Liver (tissue), 10 donors: ENCODE measurements at places on chromosomes 1 and 21. TPM values are rescaled to one million over a fixed set of nuclear protein-coding genes. Genes with fewer than 3 reads are reported as not detected.

DNA sequence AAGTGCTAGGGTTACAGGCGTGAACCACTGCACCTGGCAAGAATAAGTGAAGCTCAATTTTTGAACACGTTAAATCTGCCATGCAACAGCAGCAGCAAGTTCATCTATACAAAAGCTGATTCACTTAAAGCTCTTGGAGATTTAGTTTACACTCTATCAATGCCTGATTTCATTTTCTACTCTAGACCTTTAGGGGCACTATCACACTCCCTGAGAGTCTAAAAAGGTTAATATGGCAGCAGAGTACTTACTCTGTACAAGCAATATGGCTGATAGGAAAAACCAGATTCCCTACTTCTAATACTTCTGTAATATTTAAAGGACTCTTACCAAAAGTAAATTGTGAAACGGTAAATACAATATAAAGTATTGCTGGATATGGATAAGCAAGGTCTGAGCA is 4.8 kb downstream of the RBM34 start:
- no peak for DNase-seq

DNA sequence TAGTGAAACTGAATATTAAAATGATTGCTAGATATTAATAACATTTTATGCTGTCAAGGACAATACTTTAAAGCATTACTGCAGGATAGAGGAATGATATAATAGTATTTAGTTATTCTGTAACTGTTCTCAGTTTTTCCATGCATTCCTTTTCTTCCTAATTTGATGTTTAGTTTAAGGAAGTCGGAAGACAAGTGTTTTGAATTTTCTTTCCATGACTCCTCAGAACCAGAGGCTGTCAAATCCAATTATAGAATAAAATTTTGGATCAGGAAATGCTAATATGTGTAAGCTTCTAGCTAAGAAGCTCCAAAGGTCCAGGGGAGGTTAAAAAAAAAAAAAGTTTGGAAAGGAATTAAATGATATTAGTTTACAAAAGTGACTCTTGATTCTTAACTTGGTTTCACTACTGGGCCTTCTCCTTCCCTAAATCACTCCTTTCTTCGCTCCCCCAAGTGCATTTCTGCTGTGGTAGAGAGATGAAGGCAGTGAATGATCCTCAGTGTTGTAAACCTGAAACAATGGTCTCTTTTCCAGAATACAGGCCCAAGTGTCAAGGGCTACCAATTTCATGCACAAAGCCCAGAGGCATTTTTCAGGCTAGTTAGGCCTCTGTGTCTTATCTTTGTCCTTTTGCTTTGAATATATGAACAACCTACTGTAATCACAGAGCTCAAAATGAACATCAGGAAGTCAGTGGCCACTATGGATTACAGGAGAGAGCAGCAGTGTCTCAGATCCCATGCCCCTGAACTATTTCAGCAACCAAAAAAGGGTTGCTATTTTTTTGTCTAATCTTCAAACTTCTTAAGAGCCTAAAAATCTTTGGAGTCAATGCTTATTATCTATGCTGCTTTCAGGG is 6.2 kb downstream of the ADSS2 start:
- no peak for DNase-seq

DNA sequence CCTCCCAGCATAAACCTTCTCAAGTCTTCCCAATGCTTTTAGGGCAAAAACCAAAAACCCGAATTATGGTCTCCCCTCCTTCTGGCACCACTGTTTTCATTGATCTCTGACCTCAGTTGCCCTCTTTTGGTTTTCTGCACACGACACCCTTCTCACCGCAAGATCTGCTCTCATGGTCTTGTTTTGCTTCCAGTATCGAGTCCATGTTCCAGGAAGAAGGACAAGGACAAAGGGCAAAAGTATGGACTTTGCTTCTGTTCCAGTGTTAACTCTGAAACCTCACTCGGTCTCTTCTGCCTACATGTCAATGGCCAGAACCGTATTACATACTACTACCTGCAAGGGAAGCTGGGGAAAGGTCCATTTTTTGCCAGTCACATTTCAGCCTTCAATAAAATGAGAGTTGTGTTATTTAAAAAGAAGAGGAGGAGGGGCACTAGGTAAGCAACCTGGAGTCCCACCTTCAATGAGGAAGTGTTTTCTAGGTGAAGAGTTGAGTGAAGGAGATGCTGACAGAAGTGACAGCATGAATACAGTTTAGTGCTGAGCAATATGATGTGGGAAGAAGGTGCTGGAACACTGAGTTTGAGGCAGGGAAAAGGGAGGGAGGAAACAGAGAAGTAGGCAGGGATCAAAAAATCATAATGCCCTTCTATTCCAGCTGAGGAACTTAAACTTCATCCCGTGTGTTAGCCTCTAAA is 183.4 kb downstream of the FGGY start:
- no peak for DNase-seq

DNA sequence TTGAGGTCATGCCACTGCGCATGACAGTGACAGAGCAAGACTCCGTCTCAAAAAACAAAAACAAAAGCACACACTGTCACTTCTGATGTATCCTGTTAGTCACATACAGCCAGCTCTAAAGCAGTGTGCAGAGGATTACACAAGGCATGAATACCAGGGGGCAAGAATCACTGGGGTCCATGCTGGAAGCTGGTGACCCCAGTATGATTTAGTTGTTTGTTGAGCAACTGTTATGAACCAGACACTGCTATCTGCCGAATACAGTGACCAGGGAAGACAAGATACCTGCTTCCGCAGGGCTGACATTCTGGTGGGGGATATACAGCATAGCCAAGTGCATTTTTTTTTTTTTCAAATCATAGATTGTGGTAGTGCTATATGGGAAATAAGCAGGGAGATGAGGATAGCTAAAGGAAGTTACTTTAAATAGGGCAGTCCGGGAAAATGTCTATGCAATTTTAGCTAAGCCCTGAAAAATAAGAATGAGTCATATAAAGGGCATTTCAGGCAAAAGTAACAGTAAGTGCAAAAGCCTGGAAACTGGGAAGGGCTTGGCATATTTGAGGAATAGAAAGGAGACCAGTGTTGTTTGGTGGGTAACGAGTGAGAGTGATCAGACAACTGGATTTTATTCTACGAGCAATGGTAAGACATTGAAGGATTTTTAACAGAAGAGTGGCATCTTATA is 69.7 kb downstream of the ADSS2 start:
- DNase-seq = no peak

GRCh38 chr1:115505148-115505571 is 136.6 kb upstream of the VANGL1 start:
- no peak for DNase-seq

- DNase-seq = no peak
These were observed 3.2 kb downstream of the FCRL2 start for GRCh38 chr1:157773493-157774350.

GRCh38 chr1:28801461-28801860 is 10.5 kb upstream of the OPRD1 start:
- DNase-seq = no peak

- peak; percentile 56 for DNase-seq
These were observed at the start of gene BCAR3 for GRCh38 chr1:93681101-93681988. Gene BCAR3, minus strand, starts transcription at chr1:93681837. Its CDS starts 6,907 bp downstream, at chr1:93674930.

GRCh38 chr1:167860231-167860923 is 53.6 kb downstream of the ADCY10 start:
- DNase-seq = no peak

Gene CNR2
- polyA plus RNA-seq = 0.10 TPM

Gene CD52
- polyA plus RNA-seq = 16.4 TPM

Gene PRAMEF7
- polyA plus RNA-seq = not detected
